ENCODE measurements at places on chromosomes 1 and 21.

DNA sequence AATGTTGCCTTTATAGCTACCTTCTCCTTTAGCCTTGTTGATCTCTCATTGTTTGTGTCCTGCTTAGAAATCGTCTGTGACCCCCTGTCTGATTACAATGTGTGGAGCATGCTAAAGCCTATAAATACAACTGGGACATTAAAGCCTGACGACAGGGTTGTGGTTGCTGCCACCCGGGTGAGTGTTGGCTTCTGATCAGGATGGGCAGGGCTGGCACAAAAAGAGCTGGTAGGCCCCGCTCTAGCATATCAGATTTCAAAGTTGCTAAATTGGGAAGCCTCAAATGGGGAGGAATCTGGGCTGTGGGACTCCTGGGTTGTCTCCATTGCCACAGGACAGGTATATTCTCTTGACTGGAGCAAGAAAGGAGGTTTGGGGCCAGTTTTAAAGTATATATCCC is 8.4 kb downstream of the NCSTN start:
- DNase-seq, result no peak

DNA sequence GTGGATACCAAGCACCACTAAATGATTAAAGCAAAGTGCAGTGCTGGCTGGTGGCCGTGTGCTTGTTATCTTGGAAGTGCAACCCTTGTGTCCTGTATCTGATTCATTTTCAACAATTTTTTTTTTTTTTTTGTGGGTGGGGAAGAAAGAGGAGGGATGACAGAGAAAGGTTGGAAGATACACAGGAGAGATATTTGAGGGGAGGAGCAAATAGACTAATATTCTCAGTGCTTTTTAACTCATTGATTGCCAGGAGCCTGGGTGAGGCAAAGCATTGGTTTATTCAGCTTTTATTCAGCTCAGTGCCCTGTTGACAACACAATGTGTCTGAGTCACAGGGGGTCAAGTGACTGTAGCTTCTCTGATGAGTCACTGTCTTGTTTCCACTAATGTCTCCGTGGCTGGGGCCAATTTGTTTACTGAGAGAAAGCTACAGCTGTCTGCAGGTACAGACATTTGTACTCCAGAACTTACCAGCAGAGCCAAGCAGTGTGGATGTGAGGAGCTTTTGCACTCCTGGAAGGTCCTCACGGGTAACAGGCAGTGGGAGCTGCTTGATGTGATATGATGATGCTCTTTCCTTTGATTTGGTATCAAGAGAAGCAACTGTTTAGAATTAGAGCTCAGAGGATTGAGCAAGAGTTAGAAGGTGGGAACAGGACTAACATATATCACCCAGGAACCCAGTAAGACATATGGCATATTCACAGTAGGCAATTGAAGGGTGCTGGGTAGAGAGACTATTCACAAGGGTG is 23.6 kb upstream of the DNM3 start:
- DNase-seq, result no peak

GRCh38 chr1:51689075-51689440 is 72.2 kb downstream of the OSBPL9 start:
- DNase-seq, result no peak

GRCh38 chr1:50208315-50208714 is 99.6 kb downstream of the ELAVL4 start:
- no peak for DNase-seq

GRCh38 chr1:166057650-166058049 is 109.2 kb downstream of the FAM78B start:
- no peak for DNase-seq

DNA sequence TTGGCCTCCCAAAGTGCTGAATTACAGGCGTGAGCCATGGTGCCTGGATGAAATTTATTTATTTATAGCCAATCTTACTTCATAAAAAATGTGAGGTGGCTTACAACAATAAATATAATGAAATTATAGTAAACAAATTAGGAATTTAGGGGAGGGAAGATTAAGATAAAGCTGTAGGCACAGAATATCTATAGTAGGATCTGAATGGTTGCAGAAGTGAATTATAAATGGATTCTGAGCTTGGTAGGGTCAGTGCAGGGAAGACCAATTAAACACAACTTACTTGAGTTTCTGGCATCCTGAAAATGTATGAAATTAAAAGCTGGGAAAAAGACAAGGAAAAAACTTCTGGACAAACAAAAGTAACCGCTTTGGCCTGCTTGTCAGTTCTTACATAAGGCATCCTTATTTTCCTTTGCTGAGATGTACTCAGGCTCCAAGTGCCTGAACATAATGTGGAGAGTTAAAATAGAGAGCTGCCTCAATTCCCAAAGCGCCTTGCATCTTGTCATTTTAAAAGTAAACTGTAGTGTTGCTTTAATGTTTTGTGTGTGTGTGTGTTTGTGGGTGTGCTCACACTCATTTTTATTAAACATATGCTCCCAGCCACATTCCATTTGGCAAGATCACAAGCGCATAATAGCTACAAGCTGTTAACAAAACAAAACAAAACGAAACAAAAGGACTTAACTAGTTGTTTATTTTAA is 247.3 kb downstream of the S1PR1 start:
- DNase-seq, result no peak
